ENCODE measurements at places on chromosomes 6 and 20.

DNA sequence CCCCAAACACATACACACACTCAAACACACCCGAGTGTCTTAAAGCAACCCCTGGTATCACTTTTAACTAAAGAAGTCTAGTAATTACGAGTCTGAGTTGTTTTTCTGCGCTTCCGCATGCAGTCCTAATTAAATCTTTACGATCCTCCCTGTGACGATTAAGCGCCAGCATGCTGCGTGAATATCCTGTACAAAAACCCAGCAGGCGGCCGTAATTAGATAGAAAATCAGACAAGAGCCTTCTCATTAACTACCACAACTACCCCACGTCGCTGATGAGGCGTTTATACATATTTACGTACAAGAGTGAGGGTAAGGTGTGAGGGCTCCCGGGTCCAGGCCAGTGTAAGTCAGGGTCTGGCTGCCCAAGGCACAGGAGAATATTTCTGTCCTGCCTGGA lies 8.1 kb downstream of the TFAP2B start:
- H3K4me1 ChIP-seq: no peaks in the 10 kb centered on the region
- DNase-seq: no peak
- no peak overlapping the region for H3K4me3 ChIP-seq
- H3K27me3 ChIP-seq: no peaks in the 10 kb centered on the region
- no peak overlapping the region for H3K27ac ChIP-seq

DNA sequence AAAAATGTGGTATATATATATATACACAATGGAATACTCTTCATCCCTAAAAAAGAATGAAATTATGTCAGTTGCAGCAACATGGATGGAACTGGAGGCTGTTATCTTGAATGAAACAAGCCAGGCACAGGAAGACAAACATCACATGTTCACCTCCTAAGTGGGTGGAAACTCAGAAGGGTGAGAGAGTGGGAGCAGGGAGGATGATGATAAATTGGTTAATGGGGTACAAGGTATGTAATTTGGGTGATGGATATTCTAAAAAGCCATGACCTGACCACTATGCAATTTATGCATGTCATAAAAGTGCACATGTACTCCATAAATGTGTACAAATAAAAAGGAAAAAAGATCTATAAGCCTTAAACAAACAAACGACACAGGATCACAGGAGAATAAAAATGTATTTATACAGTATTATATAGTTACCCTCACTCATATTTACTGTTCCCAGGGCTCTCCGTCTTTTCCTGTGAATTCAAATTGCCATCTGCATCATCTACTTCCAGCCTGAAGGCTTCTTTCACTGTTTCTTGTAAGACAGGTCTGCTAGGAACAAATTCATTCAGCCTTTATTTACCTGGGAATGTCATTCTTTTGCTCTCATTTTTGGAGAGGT lies 89.8 kb downstream of the SYNDIG1 start:
- H3K27ac ChIP-seq: peak overlapping the region; percentile 93
- peaks cover 27% of the 10 kb centered on the region for H3K4me1 ChIP-seq
- H3K27me3 ChIP-seq: no peaks in the 10 kb centered on the region
- no peak overlapping the region for H3K4me3 ChIP-seq
- no peak for DNase-seq

- H3K4me3 ChIP-seq: no peak overlapping the region
- H3K27ac ChIP-seq: no peak overlapping the region
- H3K36me3 ChIP-seq: no peaks in the 10 kb centered on the region
- DNase-seq: no peak
Measured at GRCh38 chr6:157621406-157621805, 201.6 kb upstream of the SNX9 start.

DNA sequence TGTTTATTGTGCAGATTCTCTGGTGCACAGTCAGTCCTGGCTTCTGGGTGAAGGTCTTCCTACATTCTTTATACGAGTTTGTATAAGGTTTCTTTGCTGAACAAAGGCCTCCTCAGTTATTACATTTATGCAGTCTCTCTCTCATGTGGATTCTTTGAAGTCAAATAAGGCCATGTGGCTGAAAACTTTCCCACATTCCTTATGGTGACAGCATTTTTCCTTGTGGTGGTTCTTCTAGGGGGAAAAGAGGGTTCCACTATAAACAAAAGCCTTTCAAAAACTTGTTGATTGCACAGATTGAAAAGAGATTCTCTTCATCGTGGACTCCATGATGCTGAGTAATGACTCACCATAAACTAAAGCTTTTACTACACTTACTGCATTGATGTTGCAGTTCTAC lies 19.2 kb downstream of the ZSCAN12 start:
- H3K27ac ChIP-seq: no peak overlapping the region
- no peaks in the 10 kb centered on the region for H3K27me3 ChIP-seq
- H3K4me1 ChIP-seq: peaks cover 14% of the 10 kb centered on the region
- H3K4me3 ChIP-seq: no peak overlapping the region
- H3K36me3 ChIP-seq: no peaks in the 10 kb centered on the region

DNA sequence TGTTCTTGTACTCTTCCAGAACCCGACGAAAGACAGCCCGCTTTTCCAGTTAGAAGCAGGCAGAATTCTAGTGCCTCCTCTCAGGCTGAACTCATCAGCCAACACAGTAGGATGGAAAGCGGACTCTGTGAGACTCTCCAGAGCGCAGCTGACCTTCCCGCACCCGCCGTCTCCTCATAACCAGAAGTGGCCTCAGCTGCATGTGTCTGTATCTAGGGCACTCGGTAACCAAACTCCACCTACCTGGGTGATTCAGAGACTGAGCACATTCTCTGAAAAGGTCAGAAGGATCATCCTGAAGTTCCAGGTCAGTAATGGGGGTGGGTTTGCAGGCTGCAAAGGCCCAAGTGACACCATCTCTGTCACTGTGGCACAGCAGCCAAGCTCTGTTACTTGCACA lies 66.7 kb upstream of the NFATC2 start:
- no peak for DNase-seq
- no peak overlapping the region for H3K4me3 ChIP-seq

GRCh38 chr20:50026746-50027575 lies 44.2 kb downstream of the SNAI1 start:
- H3K27ac ChIP-seq: no peak overlapping the region
- DNase-seq: no peak
- H3K4me3 ChIP-seq: no peak overlapping the region

DNA sequence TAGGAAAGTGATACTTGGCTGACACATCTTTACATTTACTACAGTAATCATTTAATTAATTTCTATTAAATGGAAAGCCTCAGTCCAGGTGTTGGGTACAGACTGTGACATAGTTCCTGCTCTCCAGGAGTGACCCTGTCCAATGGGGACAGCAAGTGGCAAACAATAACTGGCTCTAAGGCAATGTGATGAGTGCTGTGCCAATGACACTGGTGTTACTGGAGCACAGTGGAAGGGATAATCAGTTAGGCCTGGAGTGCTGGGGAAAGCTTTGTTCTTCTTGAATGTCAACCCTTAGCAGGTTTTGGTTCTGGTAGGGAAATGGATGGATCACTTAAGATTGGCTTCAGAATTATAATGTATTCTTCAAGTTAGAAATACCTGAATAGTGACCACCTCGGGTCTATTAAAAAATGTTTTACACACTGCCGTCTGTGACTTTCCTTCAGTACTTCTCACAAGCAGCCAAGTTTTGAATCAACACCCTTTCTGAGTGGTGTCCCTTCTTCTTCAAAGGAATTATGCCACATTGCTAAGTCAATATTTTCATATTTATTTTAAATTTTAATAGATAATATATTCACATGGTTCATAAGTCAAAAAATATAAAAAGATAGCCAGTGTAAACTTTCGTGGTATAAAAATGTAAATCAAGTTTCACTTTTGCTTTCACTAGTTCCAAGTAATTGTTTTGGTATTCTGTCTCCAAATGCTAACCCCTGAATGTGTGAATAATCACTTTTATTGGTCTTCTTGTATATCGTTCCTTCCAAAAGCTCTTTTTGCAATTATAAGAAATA lies 9.6 kb downstream of the CMTR1 start:
- peaks cover 12% of the 10 kb centered on the region for H3K36me3 ChIP-seq
- 0 out of 2 replicates have a peak, but pooled peaks cover 3% of the 10 kb centered on the region for H3K4me1 ChIP-seq
- no peaks in the 10 kb centered on the region for H3K27me3 ChIP-seq
- DNase-seq: peak; percentile 44

GRCh38 chr6:30494291-30494861 lies 5.1 kb downstream of the HLA-E start:
- no peak overlapping the region for H3K27ac ChIP-seq
- no peak overlapping the region for H3K4me3 ChIP-seq
- DNase-seq: no peak

DNA sequence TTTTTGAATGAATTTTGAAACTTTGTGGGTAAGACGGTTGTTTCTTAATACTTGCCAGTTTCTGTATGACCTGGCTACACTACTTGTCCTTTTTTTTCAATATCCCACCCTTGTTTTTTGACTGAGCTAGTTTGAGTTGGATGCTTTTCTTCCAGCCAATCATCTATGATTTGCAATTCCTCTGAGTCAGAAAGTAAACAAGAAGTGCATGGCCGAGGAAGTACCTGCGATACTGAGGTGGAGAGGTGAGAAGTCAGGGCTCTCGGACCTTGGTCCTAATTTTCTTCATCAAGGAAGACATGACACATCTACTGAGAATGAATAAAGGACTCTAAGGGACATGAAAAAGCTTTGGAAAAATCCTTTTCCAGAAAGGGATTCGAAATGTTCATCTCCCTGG lies 185.7 kb downstream of the LINC00237 start:
- no peaks in the 10 kb centered on the region for H3K4me1 ChIP-seq
- no peak overlapping the region for H3K4me3 ChIP-seq
- H3K36me3 ChIP-seq: no peaks in the 10 kb centered on the region
- H3K27ac ChIP-seq: no peak overlapping the region
- H3K27me3 ChIP-seq: no peaks in the 10 kb centered on the region

DNA sequence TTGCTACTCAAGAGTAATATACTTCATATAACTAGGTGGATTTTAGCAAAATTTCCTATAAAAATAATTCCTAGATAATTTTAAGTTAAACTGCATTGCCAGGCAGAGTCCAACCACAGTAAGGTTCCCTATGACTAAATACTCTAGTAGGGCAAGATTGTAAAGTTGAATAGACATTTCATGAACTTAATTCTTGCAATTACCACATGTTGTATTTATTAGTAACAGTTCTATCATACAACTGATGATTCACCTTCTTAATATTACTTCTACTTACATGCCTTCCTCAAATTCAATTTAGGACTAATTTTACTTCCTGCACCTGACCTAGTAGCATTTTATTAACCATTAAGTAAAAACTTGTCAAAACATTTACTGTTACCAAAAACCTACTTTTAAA lies 266.7 kb upstream of the THEMIS start:
- no peaks in the 10 kb centered on the region for H3K27me3 ChIP-seq
- H3K36me3 ChIP-seq: no peaks in the 10 kb centered on the region
- 0 out of 2 replicates have a peak, but pooled peaks cover 5% of the 10 kb centered on the region for H3K4me1 ChIP-seq

GRCh38 chr20:38377039-38377685 lies 30.9 kb downstream of the LBP start:
- H3K36me3 ChIP-seq: no peaks in the 10 kb centered on the region
- no peaks in the 10 kb centered on the region for H3K4me1 ChIP-seq
- H3K27ac ChIP-seq: no peak overlapping the region
- no peak for DNase-seq
- H3K27me3 ChIP-seq: peaks cover 4% of the 10 kb centered on the region
- no peak overlapping the region for H3K4me3 ChIP-seq

DNA sequence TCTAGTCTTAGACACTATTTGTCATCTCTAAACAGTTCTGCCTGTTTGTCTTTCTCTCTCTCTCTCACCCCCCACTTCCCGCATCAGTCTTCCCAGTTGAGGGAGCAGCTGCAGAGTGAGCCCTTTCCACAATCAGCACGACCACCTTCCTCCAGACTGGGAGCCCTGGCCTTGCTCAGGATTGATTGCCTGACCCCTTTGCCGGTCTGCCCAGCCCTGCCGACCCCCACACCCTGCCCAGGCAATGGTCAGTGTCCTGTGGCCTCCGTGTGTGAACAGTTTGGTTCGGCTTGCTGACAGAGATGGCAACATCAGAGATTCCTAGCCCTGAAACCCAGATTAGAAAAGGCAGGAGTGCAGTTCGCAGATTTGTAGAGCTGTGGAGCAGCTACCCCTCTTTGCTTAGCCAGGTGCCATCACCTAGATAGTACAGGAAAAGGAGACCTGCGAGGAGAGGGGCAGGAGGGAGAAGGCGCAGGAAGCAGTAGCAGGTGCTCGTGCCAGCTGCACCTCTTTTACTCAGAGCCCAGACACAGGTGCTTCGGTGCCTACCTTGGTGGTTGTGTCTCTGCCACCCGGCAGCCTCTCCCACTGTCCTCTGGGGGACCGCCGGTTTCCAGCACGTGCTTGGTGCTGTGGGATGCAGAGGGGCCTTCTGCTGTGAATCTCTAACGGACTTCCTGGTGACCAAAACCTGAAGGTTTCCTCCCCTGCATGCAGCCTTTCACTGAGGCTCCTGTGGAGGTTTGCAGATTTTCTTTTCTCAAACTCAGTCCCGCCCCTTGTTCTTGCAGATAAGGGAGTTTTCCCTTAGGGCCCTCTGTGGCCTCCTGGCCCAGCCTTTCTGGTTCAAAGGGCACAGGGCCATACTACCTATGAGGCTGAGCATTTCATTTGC lies 92.4 kb downstream of the SCML4 start:
- DNase-seq: peak; percentile 79
- no peaks in the 10 kb centered on the region for H3K36me3 ChIP-seq
- peak overlapping the region; percentile 39 for H3K4me3 ChIP-seq

DNA sequence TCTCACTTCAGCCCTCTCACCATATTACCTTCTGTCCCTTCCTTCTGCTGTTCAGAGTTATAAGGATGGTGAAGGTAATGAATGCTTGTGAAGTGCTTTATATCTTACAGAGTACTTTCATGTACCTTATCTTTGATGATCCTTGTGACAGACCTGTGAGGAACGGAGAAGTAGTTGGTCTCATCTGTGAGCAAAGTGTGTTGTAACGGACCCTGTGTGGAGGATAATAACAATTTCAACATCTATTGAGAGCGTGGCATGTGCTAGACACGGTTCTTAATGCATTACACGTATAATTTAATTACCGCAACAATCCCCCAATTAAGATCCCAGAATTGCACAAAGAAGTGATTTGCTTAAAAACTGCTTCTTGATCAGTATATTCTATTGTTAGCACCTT lies 124.6 kb downstream of the ANKS1A start:
- no peaks in the 10 kb centered on the region for H3K36me3 ChIP-seq
- no peak for DNase-seq
- peaks cover 5% of the 10 kb centered on the region for H3K4me1 ChIP-seq
- H3K4me3 ChIP-seq: no peak overlapping the region
- no peak overlapping the region for H3K27ac ChIP-seq

- no peak overlapping the region for H3K27ac ChIP-seq
- H3K4me1 ChIP-seq: no peaks in the 10 kb centered on the region
- H3K36me3 ChIP-seq: no peaks in the 10 kb centered on the region
- H3K27me3 ChIP-seq: no peaks in the 10 kb centered on the region
Measured at GRCh38 chr6:35091346-35092083, 49.6 kb downstream of the TCP11 start.
